Mesendoderm (in vitro differentiated cells): ENCODE measurements at places on chromosomes 11 and 22.

DNA sequence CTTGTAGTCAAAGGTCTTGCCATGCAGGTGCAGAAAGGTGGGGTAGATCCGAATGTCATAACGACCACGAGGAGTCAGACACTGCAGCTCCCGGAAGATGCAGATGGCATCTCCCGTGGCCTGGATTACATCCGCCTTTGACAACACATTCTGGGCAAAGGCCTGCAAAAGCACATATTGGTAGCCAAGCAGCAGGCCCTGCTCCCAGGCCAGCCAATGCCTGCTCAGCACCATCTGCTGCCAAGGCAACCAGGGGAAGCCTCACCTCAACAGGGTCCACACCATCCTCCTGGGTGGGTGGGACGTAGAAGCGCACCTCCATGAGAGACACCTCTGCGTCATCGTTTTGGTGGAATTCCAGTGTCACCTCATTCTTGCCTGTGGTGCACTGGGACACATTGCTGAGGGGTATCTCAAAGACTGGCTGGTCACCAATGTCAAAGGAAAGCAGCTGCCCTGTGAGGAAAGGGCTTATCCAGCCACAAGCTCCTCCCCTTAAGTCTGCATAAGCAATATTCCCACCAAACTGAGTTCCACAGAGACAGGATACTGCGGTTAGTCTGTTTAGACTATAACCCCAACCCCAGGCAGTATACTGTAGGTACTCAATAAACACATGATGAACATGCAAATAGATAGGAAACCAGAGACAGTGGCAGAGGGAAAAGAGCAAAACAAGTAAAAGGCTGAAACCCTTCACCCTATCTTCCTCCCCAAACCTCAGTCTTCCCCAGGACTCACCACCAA, 2.8 kb downstream of the SSRP1 start:
- no peak for DNase-seq

GRCh38 chr22:37267135-37267587, 15.1 kb upstream of the CYTH4 start:
- peak; percentile 64 for DNase-seq

DNA sequence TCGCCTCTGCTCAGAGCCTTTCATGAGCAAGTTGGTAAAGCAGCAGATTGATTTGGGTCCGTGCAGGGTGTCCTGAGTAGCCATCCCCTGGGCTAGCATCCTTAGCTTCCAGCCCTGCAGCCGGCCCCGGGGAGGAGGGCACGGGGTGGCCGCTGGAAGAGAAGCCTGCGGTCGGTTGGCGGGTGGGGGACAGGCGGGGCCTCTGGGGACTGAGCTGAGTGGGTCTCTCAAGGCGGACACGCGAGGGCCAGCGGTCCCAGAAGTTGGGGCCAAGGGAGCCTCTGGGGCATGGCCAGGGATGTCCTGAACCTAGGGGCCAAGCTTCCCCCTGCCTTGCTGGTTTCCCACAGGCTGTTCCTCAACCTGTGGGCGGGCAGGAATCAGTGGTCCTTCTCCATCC, 143.0 kb downstream of the TBC1D22A start:
- no peak for DNase-seq

DNA sequence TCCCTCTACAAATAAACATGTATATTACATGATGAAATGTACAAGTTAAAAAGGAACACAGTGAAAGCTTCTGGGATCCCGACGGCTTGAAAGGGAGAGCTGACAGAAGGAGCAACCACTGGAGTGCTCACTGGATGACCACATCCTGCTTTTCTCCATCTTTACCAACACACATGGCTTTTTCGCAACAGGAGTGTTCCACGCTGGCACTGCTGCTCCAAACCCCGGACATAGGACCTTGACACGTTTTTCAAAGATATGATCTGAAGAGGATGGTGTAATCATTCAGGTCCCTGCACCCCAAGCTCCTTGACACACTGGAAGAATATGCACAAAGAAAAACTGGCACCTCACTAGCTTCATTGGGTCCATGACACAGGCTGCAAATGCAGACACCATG, 121.9 kb downstream of the LARGE1 start:
- no peak for DNase-seq

DNA sequence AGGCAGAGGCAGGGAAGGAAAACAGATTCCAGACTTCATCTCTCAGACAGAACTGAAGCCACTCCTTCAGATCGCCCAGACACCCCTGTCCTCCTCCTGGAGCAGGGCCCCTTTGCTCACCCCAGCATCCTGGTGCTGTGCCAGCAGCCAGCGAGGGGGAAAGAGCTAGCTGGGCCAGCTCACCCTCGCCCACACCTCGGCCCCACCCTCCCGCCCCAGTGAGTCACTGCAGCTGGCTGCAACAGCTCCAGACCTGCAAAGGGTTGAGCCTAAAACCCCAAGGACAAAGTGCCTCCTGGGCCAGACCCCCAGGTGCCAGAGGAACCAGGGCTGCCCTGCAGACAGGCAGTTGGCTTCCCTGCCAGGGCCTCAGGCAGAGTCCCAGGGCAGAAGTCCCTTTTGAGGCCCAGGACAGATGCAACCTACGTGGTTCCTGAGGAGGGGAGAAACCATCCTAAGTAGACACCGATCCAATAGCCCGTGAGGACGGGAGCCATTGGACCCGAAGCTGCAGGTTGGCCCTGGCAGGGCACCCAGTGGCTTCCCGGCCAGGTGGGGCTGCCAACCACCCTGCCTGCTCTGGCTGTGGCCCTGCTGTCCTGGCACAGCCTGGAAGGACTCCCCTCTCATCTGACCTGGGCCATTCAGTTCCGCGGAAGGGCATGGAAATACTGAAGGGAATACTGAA, 7.2 kb downstream of the AHNAK start:
- DNase-seq: no peak

DNA sequence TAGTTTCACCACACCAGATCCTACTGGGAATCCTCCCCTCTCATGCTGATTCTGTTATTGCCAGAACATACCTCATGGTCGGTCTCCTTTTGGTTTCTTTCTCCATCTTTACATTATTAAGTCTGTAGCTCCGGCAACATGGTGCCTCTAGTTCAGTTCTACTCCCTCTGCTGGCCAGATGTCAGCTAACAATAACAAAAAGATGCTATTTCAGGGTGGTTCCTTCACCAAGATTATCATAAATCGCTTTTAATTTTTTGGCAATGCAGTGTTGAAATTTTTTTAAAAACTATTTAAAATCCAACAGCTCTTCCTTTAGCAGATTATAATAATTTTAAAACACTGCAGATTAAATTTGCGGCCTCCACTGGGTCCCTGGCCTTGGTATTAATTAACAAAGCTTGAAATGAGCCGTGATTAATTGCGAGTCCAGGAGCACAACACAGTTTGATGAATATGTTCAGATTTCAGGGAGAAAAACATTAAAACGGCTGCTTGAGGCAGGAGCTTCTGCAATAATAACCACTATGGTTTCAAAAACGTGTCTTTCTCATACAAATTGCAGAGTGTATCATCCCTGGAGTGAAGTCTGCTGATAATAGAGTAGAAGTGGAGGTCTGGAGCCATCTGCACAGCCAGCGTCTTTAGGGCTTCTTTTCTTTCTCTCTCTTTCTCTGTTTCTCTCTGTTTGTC, 492.9 kb upstream of the KIRREL3 start:
- DNase-seq: peak; percentile 32

GRCh38 chr11:59154610-59155009, 12.0 kb downstream of the FAM111A start:
- no peak for DNase-seq

DNA sequence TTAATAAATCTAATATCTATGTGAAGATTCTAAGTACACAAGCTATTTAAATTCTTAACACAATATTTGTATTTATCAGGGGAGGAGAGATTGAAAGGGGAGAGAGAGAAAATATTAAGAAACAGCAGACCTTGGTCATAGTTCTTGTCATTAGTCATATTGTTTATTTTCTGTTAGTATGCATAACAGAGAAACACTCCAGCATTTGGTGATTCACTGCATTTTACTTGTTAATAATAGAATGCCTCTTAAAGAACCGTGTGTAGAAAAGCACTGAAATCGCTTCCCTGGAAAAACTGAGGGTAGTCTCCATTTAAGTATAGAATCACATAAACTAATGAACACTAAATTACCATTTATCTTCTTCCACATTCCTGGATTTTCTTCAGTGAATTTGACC, 122.7 kb upstream of the TRPC6 start:
- no peak for DNase-seq

GRCh38 chr11:2559527-2560311, 114.9 kb downstream of the KCNQ1 start:
- no peak for DNase-seq

DNA sequence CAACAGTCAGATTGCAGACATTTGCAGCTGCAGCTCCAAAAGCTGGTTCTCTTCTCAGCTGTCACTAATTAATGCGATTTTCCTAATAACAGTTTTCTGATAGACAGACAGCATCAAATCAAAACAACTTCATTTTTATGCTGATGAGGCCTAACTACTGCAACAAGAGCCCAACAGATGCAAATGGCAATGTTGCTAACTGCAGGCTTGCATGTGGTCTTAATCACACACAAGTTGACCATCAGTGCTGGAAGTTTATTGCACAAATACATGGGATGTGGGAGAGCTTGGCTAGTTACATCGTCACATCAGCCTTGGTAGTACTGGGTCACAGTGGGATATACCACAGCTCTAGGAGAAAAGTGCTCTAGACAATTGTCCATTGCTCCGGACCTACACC, 99.2 kb downstream of the SPON1 start:
- no peak for DNase-seq

- no peak for DNase-seq
Measured at GRCh38 chr22:23089010-23089409, 18.7 kb downstream of the GNAZ start.

GRCh38 chr22:39920134-39920743, 19.4 kb downstream of the GRAP2 start:
- DNase-seq: no peak

DNA sequence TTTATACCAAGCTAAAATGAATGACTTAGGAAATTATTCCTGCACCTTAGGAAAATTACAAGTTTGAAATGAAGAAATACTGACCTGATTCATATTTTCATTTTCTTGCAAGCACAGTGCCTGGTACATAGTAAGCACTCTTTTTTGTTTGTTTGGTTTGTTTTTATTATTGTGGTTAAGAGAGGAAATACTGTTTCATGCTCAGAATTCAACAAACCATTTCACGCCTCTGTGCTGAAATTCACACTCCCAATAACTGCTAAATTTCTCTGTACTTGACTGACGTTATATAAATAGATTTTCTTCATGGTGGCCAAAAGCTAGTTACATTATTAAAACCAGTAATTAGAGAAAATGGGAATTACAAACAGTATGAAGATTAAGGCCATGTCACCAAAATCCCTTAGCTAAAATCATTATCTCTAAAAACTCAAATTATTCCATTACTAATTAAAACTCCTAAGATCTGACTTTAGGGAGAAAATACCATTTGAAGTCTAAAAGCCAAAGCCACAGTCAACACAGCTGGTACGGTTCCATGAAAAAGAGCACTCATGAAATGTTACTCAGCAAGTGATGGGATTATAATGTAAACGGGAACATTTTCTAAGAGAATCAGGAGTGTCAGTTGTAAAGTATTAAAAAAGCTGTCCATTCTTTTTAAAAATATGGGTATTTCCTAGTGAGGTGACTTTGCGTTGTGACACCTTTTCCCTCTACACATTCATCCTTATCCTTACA, 77.8 kb upstream of the DDI1 start:
- DNase-seq: peak; percentile 24

DNA sequence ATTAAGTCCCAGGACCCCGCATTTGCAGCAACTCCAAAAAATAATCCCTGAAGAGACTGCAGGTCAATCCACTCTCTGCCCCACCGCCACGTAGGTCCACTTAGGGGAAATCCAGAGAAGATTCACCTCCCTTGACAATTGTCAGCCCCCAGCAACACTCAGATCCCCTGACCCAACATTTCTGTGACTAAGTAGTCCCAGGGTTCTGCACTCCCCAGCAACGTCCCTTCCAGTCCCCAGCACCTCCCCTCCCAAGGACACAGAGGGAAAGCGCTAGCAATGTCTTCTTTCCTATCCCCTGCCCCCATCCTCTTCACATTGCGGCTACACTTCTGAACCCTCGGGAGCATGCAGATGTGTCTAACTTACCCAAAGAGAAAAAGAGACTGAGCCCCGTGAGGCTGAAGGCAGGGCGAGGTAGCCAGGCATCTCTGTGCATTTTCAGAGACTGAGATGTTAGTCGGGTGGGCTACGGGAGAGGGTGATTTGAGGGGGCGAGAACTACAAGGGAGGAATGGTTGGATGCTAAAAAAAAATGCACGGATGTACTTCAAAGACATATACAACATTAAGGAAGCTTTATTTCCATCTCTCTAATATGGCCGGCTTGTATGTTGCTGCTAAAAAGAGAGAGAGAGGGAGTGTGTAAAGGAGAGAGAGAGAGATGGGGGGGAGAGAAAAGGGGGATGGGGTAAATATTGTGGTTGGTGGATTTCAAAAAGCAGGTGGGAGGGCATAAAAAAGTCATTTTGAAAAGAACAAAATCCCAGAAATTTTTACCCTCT, at the start of gene SCN2B:
SCN2B (minus strand) TSS at position 647 of the 785 bp plus-strand sequence; CDS start at position 439, 208 bp downstream.
- DNase-seq: peak; percentile 54

- DNase-seq: peak; percentile 81
Measured at GRCh38 chr11:5291207-5291838, 10.4 kb downstream of the OR51B4 start.

GRCh38 chr22:44224166-44224565, 43.4 kb downstream of the PARVG start:
- DNase-seq: no peak

GRCh38 chr11:100925935-100926334, 203.7 kb downstream of the PGR start:
- no peak for DNase-seq

GRCh38 chr11:12508151-12508751, 130.9 kb downstream of the PARVA start:
- DNase-seq: peak; percentile 39

DNA sequence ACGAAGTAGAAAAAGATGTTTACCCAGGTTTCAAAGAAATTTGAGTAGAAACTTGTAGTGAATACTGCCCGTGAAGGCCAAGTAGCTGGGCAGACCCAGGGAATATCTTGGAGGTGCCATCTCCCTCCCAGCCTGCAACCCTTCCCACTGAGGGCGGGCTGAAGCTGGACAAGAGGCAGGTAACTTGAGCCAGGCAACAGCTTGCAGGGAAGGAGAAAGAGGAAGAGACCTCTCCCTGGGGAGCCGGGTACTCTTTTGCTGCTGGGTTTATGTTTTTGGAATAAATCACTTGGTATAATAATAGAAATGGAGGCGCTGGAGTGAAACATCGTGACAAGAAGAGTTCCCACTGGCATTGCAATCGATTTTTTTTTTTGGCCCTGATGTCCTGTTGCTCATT, 49.4 kb upstream of the JAM3 start:
- no peak for DNase-seq

GRCh38 chr11:115664313-115664712, 160.1 kb upstream of the CADM1 start:
- DNase-seq: no peak

DNA sequence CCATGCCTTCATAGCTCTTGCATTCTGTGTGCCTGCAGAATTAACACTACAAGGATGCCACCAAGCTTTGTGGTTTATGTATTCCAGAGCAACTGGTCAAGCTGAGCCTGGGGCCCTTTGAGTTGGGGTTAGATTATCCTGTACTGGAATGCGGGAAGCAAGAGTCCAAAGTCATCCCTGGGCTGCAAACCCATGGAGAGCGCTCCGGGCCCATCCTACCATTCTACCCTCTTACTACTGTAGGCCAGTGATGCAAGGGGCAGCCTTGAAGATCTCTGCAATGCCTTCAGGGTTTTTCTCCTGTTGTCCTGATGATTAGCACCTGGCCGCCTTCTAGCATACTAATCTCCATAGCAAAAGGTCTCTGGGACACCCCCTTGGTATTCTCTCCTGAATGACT, 51.3 kb downstream of the TUG1 start:
- DNase-seq: peak; percentile 29

- DNase-seq: no peak
Measured at GRCh38 chr11:33103836-33104235, 57.4 kb downstream of the CSTF3 start.
